ENCODE measurements at places on chromosomes 1 and 21.

DNA sequence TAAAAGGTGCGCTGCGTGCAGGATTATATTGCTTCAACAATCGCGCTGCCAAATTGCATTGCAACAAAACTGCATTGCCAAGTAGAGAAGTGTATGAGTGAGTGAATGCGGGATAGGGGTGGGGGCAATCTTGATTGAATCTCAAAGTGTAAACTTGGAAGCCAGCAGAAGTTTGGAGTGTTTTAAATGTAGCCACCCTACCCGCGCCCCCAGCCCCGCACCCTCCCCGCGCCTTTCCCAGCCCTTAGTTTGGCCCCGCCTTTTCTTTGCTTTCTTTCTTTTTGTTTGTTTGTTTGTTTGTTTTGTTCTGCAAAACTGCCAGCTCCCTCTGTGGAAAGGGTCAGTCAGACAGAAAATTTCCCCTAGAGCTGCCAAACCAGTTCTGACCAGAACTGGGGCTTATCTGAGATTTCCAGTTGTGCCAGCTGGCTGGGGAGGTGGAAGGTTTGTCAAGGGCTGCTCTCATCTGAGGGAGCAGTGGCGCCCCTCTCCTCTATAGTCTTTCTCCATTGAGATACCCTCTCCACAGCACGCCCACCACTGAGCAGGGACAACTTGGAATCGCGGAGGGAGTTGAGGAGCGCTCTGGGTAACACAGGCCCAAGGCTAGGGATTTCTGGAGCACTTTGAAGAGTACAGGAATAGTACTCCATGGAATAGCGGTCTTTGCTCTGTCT is 666 bp upstream of the BEND5 start:
- no peak for DNase-seq

- DNase-seq: no peak
Observed at GRCh38 chr21:25907573-25908275, 173.0 kb downstream of the GABPA start.

DNA sequence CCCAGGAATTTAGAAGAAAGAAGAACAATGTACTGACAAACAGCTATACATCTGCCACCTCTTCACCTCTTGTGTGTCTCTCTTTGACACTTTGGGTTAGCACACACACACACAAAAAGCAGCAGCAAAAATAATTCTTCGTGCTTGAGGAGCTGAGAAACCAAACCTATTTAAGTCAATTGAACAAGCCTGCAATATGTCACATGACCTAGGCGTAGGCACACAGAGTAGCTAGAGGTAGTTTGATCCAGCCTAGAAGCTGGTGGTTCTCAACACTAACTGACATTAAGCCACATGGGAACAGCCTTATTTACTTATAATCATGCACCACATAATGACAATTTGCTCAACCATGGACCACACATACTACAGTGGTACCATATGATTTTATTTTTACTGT is 32.3 kb downstream of the RRAGC start:
- no peak for DNase-seq

- DNase-seq: no peak
Observed at GRCh38 chr1:19432943-19433718, 52.2 kb downstream of the CAPZB start.

GRCh38 chr1:60071296-60071695 is 2.3 kb downstream of the C1orf87 start:
- no peak for DNase-seq

DNA sequence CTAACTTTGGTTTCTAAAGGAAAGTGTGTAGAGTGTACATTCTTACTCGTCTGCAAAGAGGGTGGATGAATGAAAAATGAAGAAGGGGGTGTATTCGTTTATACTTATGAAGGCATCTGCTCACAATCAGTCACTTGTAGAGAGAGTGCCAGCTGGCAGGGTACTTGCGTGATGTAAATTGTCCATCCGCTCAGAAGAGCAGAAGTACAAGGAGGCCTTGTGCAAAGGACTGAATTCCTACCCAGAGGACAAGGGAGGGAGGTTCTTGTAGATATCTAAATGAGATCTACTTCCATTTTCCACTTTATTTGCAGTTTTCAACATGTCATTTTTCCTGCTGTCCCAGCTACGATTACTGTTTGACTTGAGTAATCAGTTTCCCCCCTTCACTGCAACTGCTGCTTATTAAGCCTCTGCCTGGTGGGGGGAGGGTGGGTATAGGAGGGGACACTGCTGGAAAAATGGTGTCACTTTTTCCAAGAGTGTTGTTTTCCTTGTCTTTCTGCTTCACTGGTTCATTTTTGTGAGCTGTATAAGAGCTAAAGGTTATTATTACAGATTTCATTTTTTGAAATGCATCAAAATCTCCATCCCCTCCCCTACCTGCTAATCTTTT is 67.3 kb downstream of the LAMC1 start:
- DNase-seq: peak; percentile 80

- no peak for DNase-seq
Observed at GRCh38 chr1:59709333-59709732, 105.4 kb upstream of the HOOK1 start.

DNA sequence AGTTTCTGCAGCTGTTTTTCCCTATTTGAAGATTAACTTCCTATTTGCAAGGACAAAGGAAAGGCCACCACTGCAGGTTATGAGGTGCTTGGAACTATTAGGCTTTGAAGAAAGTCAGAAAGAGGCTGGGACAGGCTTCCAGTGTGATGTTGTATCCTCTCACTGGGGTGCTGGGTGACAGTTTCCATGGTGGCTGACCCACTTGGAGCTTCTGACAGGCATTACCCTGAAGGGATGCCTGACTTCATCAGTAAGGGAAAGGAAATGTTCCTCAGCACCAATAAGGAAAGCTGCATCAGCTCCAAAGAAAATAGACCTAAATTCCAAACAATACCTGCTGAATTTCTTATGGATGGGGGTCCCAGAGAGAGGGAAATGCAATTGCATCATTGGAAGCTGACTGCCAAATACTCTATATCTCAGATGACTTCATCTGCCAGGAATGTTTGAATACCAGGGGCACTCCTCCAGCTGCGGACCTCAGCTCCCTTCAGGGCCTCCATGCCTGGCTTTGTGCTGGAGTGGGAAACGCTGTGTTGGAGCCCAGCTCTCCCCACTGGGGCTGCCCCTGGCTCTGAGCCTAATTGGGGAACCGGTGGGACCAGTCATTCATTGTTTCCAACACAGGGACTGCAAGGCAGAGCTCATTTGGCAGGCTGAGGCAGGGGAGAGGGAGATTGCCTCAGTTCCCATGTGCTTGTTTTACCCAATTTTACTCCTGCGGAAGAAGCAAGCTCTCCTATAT is 76.6 kb downstream of the RGL1 start:
- DNase-seq: no peak

- DNase-seq: no peak
Observed at GRCh38 chr1:3914911-3915310, 14.8 kb upstream of the C1orf174 start.

DNA sequence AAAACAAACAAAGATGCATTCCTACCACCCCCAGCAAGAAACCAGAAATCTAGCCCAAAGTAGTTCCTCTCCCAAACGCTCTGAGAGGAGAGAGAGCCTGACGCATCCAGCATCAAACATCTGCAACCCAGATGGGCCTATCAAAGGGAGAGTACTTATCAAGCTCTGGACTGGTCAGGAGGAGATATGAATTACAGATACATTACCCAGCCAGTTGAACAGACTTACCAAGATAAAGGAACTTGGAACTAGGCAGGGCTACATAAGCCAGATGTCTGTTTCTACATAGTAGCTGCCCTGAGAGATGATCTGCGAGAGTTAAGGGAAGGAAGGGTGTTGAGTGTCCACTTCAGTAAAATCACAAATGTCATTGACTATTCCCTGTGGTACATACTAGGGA is 138.4 kb downstream of the PAPPA2 start:
- DNase-seq: no peak

DNA sequence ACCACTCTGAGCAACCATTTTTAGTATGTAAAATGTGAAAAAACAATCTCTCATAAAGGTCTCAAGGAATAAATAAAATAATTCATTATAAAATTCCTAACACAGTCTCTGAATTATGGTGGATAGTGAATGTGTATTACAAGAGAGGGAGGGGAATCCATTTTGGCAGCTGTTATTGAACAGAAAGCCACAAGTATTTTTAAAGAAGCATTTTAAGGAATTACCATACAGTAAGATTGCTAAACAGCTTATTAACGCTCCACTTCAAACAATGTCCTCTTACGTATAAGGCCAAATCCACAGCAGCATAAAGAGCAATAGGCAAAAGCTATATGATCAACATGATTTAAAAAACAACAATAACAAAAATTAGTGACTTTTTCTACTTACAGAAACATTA is 18.4 kb downstream of the PIGK start:
- DNase-seq: no peak

- no peak for DNase-seq
Observed at GRCh38 chr1:89881415-89882058, 60.7 kb downstream of the LRRC8D start.

- no peak for DNase-seq
Observed at GRCh38 chr1:206922524-206922923, 783 bp upstream of the FCMR start.

- DNase-seq: no peak
Observed at GRCh38 chr1:167541003-167541402, 12.6 kb downstream of the CREG1 start.

DNA sequence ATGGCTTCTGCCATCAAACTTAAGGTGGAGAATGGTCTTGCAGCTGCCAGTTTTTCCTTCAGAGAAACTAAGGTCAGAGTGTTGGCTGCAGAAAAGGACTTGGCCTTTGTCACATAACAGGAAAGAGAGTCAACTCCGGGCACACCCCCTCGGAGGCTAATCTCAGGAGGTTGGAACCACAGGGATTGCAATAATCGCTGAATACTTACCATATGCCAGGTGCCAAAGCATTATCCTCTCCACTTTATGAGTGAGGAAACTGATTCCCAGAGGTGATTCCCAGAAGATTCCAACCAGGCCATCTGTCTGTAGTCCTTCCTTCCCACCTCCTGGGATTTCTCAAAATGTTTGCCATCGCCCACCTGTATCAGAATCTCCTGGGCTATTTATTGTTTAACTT is 54.0 kb downstream of the LACTBL1 start:
- no peak for DNase-seq

- no peak for DNase-seq
Observed at GRCh38 chr1:74463333-74463988, 49.0 kb downstream of the LRRC53 start.

DNA sequence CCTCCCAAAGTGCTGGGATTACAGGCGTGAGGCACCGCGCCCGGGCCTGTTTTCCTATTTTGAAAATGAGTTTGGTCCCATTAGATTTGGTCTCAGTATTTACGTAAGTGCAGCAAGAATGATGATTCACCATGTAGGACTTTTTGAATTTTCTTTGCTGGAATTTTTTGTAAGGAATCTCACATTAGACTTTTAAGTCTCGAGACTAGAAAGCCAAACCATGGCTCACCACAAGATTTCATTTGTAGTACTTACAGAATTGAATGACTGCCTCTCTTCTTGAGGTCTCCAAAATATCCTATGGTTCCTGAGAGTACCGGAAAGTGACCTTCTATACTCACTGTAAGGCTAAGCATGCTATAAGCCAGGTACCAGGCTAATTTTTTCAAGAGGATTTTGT is 325 bp downstream of the OR14A2 start:
- no peak for DNase-seq

DNA sequence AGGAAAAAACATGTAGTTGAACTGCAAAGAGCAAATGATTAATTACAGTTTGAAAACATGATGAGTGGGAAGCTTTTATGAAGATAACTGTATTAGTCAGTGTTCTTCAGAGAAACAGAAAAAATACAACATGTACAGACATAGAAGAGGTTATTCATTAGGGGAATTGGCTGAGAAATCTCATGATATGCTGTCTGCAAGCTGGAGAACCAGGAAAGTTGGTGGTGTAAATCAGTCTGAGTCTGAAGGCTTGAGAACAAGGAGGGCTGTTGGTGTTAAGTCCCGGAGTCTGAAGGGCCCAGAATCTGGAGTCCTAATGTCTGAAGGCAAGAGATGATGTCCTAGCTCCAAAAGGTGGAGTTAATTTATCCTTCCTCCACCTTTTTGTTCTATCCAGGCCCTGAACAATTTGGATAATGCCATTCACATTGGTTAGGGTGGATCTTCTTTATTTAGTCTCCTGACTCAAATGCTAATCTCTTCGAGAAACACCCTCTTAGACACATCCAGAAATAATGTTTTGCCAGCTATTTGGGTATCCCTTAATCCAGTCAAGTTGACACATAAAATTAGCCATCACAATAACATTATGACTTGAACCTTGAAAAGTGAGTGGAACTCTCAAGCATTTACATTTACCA is 672.9 kb upstream of the PTBP2 start:
- DNase-seq: no peak

GRCh38 chr1:112673592-112674439 is 643 bp upstream of the MOV10 start:
- DNase-seq: no peak

DNA sequence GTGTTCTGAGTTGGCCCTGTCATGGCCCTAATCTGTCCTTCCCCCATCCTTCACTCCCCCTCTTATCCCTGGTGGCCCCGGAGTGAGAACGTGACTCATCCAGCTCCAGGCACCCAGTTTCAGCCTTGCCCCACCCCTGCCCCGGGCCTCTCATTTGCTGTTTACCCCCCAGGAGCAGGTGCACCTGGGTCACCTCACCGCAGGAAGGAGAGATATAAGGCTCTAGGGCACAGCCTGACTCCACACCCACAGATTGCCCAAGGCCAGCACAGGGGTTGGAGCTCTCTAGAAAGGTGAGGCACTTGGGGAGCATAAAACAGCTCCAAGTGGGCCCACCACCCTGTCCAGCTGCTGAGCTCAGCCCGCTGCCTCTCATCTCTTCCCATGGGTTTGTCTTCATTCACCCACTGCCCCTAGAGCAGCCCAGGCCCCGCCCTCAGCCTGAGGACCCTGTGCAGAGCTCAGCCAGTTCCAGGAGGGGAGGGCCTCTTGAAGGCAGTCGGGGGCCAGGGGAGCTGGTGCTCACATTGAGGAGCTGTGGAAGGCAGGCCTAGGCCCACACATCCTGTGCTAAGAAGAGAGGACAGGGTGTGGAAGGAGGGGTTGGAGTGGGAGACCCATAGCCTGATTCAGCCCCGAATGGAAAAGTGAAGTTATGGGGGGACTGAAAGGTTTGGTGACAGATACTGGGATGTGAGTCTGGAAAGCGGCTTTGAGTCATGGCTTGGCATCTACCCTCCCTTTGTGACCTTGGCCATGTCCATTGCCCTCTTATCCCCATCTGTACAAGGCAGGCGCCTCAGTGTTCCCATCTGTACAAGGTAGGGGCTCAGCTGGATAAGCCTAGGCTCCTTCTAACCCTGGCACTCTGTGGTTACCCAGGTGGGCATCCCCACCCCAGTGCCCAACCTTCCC is 16.1 kb upstream of the GPR37L1 start:
- DNase-seq: no peak

DNA sequence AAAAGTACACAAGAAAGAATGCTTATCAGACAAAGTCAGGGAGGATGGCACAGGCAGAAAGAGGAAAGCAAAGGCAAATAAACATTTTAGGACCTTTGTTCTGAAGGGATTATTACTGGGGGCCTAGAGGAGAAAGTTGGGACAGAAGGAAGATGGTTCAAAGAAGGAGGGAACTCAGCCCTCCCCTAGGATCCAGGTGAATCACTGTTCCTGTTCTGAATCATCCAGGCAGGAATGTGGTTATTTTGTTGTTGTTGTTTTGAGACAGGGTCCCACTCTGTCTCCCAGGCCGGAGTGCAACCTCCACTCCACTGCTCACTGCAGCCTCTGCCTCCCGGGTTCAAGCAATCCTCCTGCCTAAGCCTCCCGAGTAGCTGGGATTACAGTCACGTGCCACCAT is 38.5 kb upstream of the PSEN2 start:
- no peak for DNase-seq

GRCh38 chr1:36539526-36539925 is 56.8 kb upstream of the CSF3R start:
- DNase-seq: peak; percentile 31
